ENCODE measurements at places on chromosomes 16 and 17. TPM values are rescaled to one million over a fixed set of nuclear protein-coding genes. Genes with fewer than 3 reads are reported as not detected.

COG7 gene
- polyA plus RNA-seq: 7.6 TPM

ANKRD40CL gene
- not detected for polyA plus RNA-seq

DNAAF1 gene
- polyA plus RNA-seq: not detected

CIBAR2 gene
- not detected for polyA plus RNA-seq

RAB37 gene
- 1.2 TPM for polyA plus RNA-seq

GALR2 gene
- polyA plus RNA-seq: 0.63 TPM

POLR2C gene
- polyA plus RNA-seq: 62.7 TPM

DNAH17 gene
- polyA plus RNA-seq: 1.8 TPM

SCRN2 gene
- polyA plus RNA-seq: 24.8 TPM

LRRC37B gene
- 6.2 TPM for polyA plus RNA-seq

RAB11FIP4 gene
- polyA plus RNA-seq: 17.0 TPM

TERB1 gene
- not detected for polyA plus RNA-seq

NXPH3 gene
- 0.09 TPM for polyA plus RNA-seq

ZPBP2 gene
- polyA plus RNA-seq: 0.98 TPM

CLEC10A gene
- not detected for polyA plus RNA-seq

KRT39 gene
- polyA plus RNA-seq: not detected

ARL4D gene
- polyA plus RNA-seq: 0.60 TPM

C17orf78 gene
- polyA plus RNA-seq: not detected

KRT33A gene
- polyA plus RNA-seq: not detected

FBXL16 gene
- polyA plus RNA-seq: 0.65 TPM

CCDC144A gene
- 0.93 TPM for polyA plus RNA-seq

ZNF597 gene
- polyA plus RNA-seq: 1.7 TPM

PTGES3L gene
- polyA plus RNA-seq: 2.3 TPM

PRR35 gene
- not detected for polyA plus RNA-seq

ALOX15B gene
- not detected for polyA plus RNA-seq

SOX15 gene
- polyA plus RNA-seq: 0.41 TPM

FBXW10 gene
- polyA plus RNA-seq: not detected

HOXB2 gene
- polyA plus RNA-seq: 4.1 TPM

TLCD3B gene
- polyA plus RNA-seq: not detected

SLC52A1 gene
- not detected for polyA plus RNA-seq

PRKCB gene
- polyA plus RNA-seq: 20.9 TPM

SLC43A2 gene
- polyA plus RNA-seq: 6.7 TPM

SNX20 gene
- polyA plus RNA-seq: 17.0 TPM

TBX2 gene
- polyA plus RNA-seq: not detected

TMEM98 gene
- 0.09 TPM for polyA plus RNA-seq

IRX6 gene
- polyA plus RNA-seq: not detected

CFAP20 gene
- 61.7 TPM for polyA plus RNA-seq

SCGB1C2 gene
- polyA plus RNA-seq: not detected

ZFP90 gene
- 13.5 TPM for polyA plus RNA-seq

TMED6 gene
- 0.98 TPM for polyA plus RNA-seq

SGF29 gene
- 17.2 TPM for polyA plus RNA-seq

HYDIN gene
- not detected for polyA plus RNA-seq

CCL4 gene
- 17.5 TPM for polyA plus RNA-seq

NPIPA3 gene
- polyA plus RNA-seq: not detected

TMIGD1 gene
- polyA plus RNA-seq: not detected

CD300A gene
- polyA plus RNA-seq: 32.1 TPM

ERAL1 gene
- polyA plus RNA-seq: 128 TPM

IRX5 gene
- not detected for polyA plus RNA-seq

CD300H gene
- polyA plus RNA-seq: not detected

GLOD4 gene
- polyA plus RNA-seq: 86.7 TPM

AOC2 gene
- 0.25 TPM for polyA plus RNA-seq

RNU2-1 gene
- polyA plus RNA-seq: 17.7 TPM

CA10 gene
- polyA plus RNA-seq: not detected

ITGAL gene
- polyA plus RNA-seq: 97.5 TPM

BMERB1 gene
- 0.43 TPM for polyA plus RNA-seq

ZG16 gene
- not detected for polyA plus RNA-seq

All from GM12878 (cell line).